ENCODE measurements at places on chromosomes 7 and 10. TPM values are rescaled to one million over a fixed set of nuclear protein-coding genes. Genes with fewer than 3 reads are reported as not detected.

BICC1 gene
- total RNA-seq = 2.2 TPM

- no peak for DNase-seq
Measured at GRCh38 chr10:30493609-30494530, 59.9 kb downstream of the MAP3K8 start.

GRCh38 chr7:51139796-51140195 is 176.8 kb downstream of the COBL start:
- DNase-seq = no peak

- no peak for DNase-seq
Measured at GRCh38 chr10:1369197-1369596, 313.0 kb downstream of the WDR37 start.

DNA sequence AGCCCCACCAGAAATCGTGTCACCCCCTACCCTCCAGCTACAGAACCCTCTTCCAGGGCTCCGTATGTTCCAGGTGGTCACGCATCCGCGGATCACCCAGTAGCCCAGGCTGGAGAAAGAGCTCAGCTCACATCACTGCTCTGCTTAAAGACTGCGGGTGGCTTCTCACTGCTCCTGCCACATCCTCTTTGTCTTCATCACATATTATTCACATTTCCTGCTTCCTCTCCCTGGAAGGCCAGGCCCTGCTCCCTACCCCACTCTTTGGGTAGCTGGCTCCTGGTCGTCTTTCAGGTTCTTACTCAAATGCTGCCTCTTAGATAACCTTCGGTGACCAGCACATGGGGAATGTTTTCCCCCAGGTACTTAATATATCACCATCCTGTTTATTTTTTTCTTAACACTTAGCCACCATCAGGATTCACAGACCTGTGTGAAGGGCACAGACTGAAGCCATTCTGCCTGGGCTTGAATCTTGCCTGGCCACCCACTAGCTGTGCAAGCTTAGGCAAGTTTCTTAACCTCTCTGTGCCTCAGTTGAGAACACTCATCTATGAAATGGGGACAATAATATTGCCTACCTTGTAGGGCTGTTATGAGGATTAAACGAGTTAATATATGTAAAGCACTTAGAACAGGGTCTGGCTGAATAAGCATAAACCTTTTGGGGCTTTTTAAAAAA is 307.8 kb downstream of the PRPF18 start:
- no peak for DNase-seq

Measured in A673 (cell line).